ENCODE measurements at places on chromosomes 1 and 21. TPM values are rescaled to one million over a fixed set of nuclear protein-coding genes. Genes with fewer than 3 reads are reported as not detected.

DNA sequence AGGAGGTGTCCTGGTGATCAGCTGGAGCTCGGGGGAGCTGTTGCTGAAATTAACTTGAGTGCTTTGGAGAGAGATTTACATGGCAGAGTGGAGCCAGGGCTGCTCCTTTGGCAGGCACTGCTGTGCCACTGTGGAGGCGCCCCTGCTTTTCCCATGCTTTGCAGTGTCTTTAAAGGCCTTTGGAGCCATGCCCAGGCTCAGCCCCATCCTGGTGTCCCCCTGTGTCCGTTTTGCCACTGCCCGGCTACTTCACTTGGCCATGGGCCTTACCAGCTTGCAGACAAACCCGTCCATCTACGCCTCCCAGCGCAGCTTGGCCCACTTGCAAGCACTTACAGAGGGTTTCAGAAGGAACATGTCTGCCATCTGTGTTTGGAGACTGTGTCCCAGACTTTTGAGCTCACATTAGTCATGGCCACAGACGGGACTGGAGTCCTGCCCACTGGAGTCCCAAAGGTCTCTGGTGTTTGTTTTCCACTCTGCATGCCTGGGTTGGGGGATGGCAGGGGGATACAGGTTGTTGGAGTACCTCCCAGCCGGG, 18.2 kb upstream of the LAMTOR5 start:
- no peak for DNase-seq

GRCh38 chr1:187471555-187471954, 642.8 kb downstream of the PLA2G4A start:
- no peak for DNase-seq

DNA sequence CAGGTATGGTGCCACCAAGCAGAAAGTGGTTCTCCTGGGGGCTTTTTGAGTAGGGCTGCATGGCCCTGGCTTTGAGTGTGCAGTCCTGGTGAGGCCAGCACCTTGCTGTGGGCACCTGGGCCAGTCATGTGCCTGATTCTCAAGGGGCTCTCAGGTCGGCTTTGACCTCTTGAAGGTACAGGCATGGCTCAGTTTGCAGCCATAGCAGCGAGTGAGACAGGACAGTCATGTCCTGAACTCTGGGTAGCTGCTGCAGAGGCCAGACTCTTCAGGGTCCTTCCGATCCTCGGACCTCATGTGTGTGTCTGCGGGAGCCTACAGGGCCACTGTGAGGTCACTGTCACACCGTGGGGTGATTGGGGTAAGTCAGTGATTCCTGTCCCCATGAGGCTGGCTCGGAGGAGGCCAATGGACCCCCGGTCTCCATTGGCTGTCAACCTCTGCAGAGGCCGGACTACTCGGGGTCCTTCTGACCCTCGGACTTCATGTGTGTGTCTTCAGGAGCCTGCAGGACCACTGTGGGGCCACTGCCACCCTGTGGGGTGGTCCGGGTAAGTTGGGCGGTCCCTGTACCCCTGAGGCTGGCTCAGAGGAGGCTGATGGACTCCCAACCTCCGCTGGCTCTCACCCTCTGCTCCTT, 95.2 kb upstream of the C1orf174 start:
- no peak for DNase-seq

- DNase-seq = no peak
Measured at GRCh38 chr1:172388490-172388889, 32.0 kb upstream of the C1orf105 start.

The CTSK gene
- 8.8 TPM for total RNA-seq

The HFM1 gene
- 10.2 TPM for total RNA-seq

GRCh38 chr1:98659879-98660278, 1.6 kb upstream of the SNX7 start:
- DNase-seq = no peak

The B3GALNT2 gene
- total RNA-seq = 12.3 TPM

The SSU72 gene
- total RNA-seq = 123 TPM

DNA sequence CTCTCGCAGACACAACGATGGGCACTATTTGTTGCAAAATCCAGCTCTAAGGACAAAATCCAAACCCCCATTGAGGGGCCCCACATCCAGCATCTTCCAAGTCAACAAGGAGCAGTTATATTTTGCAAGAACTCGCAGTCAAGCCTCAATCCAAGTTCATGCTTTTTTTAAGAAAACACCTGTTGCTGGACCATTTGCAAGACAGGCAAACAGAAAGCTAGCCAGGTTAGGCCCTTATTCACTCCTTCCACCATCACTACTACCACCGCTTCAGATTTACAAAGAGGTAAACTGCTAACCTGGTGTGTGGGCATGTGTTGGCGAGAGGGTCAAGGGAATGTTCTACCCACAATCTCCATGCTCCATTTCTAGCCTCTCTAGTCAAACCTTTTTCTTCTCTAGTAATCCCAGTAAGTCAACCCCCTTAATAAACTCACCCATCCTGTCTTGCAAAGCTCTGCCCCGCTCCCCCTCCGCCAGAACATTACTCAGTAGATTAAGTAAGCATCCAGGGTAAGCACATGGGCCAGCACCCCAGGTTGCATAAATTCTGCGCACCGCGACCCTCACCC, 703 bp downstream of the ERI3 start:
- DNase-seq = no peak

- DNase-seq = no peak
Measured at GRCh38 chr1:103107741-103108375, 464 bp downstream of the COL11A1 start.

DNA sequence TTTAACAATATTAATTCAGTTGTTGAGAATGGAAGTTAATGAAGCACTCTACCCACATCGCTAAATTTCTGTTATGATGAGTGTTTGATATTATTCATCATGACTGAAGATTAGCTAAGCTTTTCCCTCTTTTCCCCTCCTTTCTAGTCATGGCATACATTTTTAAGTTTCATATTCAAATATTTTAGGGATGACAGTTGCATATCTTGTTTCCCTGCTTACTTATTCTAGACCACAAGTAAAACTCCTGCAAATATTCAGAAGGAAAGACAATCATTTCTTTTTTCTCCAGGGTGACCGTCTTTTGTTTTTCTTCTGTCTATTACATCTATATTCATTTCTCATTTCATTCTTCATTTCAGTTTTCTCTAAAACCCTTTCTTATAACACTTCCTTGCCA, 906.0 kb downstream of the ADGRL2 start:
- DNase-seq = no peak

The OR2T33 gene
- total RNA-seq = not detected

The SPRR1A gene
- total RNA-seq = not detected

DNA sequence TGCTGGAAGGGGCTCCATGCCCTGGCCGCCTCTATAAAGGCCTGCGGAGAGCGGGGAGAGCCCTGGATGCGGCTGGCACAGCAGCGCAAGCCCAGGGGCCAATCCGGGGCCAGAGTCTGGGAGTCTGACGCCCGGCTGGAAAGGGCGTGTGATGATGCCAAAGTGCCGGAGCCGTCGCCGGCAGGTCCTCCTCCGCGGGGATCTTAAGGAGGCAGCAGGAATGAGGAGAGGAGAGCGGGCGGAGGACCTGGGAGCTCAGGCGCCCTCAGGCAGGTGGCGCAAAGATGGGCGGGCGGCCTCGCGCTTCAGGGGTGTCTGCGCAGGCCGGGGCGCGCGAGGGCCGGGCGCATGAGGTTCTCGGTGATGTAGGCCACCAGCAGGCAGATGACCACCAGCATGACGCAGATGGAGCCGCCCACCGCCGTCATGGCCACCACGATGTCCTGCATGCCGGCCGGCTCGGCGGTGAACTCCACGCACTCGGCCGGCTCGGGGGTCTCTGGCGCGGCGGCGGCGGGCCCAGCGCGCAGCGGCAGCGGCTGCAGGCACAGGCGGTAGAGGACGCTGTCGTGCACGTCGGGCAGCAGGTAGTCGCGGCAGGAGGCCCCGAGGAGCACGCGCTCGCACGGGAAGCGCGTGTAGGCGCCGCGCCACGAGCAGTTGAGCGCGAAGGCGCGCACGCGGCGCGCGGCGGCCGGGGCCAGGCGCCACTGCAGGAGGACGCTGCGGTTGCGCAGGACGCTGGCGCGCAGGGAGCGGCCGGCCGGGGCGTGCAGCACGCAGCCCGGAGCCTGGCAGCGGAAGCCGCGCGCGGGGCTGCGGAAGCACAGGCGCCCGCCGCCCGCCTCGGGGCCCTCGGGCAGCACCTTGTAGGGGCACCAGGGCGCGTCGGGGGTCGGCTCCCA, 653 bp downstream of the FNDC10 start:
- peak; percentile 67 for DNase-seq

DNA sequence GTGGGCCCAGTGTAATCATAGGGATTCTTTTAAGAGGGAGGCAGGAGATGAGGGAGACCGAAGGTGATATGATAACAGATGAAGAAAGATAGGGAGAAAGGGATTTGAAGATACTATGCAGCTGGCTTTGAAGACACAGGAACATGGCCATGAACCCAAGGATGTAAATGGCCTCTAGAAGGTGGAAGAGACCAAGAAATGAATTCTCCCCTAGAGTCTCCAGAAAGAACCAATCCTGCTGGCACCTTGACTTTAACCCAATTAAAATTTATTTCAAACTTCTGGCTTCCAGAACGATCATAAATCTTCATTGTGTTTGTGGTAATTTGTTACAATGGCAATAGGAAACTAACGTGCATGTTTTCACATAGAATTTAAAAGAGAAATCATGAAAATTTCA, 95.0 kb upstream of the GORAB start:
- DNase-seq = no peak

DNA sequence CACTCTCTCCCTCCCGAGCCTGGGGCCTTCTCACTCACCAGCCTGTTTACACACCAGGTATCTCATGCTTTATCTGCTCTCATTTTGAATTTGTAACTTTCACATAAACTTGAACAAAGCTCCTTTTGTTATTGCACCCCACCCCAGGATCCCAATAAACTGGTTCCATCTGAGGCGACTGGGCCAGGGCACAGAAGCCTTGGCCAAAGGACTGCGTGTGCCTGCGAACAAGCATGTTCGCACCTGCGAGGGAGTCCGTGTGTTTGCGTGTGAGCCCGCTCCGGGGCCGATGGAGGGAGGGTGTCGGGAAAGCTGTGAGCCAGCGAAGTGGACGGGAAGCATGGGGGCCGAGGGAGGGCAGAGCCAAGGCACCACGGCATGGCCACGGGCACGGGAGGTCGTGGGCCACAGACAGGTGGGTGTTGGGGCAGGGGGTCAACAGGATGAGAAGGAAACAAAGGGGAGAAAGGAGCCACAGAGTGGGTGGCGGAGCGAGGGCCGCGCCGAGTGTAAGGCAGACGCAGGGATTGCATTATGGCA, 98.8 kb downstream of the CASZ1 start:
- no peak for DNase-seq

- peak; percentile 93 for DNase-seq
Measured at GRCh38 chr1:176897350-176898236, 266.9 kb downstream of the ASTN1 start.

The IL20 gene
- not detected for total RNA-seq

The ATP1A4 gene
- not detected for total RNA-seq

The GBP6 gene
- not detected for total RNA-seq

The SUSD4 gene
- total RNA-seq = 0.47 TPM

The CELA3A gene
- not detected for total RNA-seq

- peak; percentile 39 for DNase-seq
Measured at GRCh38 chr1:9996624-9997582, at the start of gene RBP7. Gene RBP7, plus strand, starts transcription at chr1:9997228. Its CDS starts 31 bp downstream, at chr1:9997259.

DNA sequence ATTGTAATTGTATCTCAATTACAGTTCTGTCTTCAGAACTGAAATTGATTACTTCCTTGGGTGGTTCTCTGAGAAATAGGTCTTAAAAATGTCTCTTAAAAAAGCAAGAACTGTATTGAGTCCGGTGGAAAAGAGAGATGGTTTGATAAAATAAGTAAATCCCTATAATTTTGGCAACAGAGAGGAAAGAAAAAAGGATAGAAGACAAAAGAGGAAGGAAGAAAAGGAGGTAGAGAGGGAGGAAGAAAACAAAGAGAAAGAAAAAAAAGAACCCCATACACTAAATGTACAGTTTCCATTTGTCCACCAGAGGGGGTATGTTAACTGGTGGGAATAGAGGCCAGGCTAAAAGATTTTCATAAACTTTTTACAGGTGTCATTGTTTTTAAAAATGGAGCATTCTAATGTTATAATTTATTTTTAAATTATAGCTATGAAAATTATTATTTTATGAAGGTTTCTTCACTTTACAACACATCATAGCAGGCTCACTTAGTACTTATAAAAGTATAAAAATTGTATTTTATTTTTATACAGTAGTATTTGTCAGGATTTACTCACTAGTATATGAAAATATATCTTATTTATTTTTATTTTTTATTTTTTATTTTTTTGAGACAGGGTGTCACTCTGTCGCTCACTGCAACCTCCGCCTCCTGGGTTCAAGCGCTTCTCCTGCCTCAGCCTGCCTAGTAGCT, 2.1 kb upstream of the UBE2T start:
- DNase-seq = no peak

The HES3 gene
- total RNA-seq = 0.66 TPM

GRCh38 chr1:97166626-97167025, 445.0 kb downstream of the PTBP2 start:
- DNase-seq = no peak

GRCh38 chr1:43454270-43455011, 710 bp upstream of the HYI start:
- DNase-seq = peak; percentile 70

The NID1 gene
- 1.4 TPM for total RNA-seq

DNA sequence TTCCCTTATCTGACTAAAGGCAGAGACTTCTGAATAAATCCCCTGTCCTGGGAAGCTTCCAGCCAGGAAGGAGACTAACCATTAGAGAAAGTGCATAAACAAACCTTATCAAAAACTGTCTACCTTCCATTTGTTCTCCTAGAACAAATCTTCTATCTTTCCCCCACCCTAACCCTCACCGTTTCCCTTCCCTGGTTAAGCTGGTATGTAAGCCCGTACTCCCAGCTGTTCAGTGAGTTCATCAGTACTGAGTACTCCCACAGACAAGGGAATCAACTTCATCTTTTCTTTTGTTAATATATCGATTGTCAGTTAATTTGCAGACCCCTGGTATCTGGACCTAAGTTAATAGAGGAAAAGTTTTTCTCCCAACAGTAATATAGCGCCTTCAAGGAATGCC, 20.1 kb upstream of the COG2 start:
- DNase-seq = no peak

The CD101 gene
- 3.2 TPM for total RNA-seq

GRCh38 chr21:23968722-23969647, 1638.3 kb downstream of the MRPL39 start:
- peak; percentile 65 for DNase-seq

The ARPC5 gene
- total RNA-seq = 92.0 TPM

DNA sequence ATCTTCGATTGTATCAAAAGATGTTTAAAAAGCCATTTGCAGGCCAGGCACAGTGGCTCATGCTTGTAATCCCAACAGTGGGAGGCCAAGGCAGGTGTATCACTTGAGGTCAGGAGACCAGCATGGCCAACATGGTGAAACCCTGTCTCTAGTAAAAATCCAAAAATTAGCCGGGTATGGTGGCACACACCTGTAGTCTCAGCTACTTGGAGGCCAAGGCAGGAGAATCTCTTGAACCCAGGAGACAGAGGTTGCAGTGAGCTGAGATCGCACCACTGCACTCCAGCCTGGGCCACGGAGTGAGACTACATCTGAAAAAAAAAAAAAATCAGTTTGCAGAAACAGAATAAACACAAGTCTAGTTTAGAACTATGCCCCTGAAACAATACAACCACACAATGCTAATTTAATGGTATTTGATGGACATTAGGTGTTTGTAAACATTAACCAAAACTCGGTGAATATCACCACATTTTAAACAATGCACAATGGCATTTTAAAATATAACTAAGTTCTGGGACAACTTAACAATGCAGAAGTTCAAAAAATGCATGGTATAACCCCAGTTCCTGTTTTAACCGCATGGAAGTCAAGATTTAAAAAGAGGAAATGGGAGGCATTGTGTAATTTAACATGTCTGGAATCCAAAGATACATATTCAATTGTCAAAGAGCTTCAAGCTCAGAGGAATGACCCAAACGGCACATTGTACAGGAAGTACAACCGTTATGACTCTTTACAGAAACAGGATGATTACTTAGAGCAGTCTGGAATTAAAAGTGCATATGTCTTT, 7.1 kb upstream of the PTTG1IP start:
- DNase-seq = no peak

Measured in glutamatergic neuron (in vitro differentiated cells).